ENCODE measurements at places on chromosomes 4 and X.

- DNase-seq = no peak
Observed at GRCh38 chr4:172188248-172188988, 375.2 kb downstream of the GALNTL6 start.

GRCh38 chr4:47391256-47391655 is 72.2 kb downstream of the COMMD8 start:
- no peak for DNase-seq

DNA sequence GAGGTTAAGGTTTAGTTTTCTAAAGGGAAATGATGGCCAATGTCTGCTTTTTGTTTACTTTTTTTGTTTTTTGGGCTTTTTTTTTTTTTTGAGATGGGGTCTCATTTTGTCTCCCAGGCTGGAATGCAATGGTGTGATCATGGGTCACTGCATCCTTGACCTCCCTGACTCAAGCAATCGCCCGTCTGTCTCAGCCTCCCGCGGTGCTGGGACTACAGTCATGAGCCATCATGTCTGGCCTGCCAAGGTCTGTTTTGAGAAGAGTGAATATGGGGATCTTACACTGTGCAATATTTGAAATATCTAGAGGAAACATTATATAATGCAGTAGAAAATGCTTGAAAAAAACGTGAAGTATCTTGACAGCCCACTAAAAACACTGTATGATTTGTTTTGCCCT is 162.5 kb downstream of the GASK1B start:
- no peak for DNase-seq

- no peak for DNase-seq
Observed at GRCh38 chr4:10728016-10728415, 43.4 kb upstream of the CLNK start.

- peak; percentile 45 for DNase-seq
Observed at GRCh38 chrX:120790118-120790517, 85.5 kb downstream of the CT47B1 start.

DNA sequence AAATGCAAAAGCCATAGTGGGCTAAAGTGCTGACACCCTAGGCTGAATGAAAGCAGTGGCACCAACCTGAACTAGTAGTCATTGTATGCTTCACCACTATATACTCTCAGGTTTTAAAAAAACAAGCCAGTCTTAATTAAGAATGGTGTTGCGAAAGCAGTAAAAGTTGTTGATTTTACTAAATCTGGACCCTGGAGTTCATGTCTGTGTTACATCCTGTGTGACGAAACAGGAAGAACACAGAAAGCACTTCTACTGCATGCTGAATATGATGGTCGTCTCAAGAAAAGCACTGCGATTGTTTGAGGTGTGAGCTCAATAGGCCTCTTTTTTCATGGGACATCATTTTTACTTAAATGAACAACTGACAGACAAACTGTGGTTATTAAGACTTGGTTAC is 24.2 kb upstream of the GDPD2 start:
- DNase-seq = no peak

DNA sequence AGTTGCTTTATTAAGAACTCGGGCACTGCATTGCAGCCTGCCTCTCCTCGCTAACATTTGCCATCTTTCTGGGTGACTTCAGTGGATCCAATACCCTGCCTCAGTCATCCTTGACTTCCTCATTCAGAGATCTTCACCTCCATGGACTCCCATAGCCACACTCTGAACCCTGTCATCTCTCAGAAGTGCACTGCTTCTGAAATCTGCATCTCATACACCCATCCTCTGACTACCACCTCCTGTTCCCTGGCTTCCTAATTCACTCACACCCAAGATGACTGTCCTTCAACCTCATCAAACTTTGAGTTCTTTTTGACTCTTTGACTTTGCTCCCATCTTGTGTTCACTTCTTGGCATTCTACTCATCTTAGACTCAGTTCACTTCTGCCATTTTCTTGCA is 25.3 kb upstream of the CYBB start:
- no peak for DNase-seq

GRCh38 chrX:24963823-24964222 is 51.9 kb downstream of the ARX start:
- no peak for DNase-seq

DNA sequence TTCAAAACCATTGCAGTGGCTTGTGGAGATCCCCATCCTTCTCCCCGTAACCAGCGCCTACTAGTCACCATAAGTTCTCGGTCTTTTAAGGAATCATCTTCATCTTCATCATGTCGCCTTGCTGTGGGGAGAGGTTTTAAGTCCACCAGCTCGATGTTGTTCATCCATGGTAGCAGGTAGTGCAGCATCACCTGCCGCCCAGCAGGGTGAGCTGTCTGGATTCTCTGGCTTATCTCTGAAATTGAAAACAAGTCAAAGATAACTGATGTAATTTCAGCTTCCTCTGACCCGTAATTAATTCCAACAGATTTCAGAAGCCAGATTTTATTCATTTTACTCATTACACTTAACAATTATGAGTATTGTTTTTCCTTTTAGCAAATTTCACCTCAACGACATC is 67.4 kb downstream of the ZAR1 start:
- DNase-seq = no peak
